Right renal cortex interstitium (tissue), 3 donors: ENCODE measurements at places on chromosomes 5 and 9. TPM values are rescaled to one million over a fixed set of nuclear protein-coding genes. Genes with fewer than 3 reads are reported as not detected.

DNA sequence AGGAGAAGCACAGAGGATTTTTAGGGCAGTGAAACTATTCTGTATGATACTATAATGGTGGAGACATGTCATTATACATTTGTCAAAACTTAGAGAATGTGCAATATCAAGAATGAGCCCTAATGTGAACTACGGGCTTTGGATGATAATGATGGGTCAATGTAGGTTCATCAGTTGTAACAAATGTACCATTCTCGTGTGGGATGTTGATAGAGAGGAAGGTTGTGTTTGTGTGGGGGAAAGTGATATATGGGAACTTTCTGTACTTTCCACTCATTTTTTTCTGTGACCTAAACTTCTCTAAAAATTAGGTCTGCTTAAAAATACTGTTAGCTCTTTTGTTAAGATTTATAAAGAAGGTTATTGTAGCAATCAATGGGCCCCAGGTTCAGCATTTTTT, 138.9 kb downstream of the SPATA31D1 start:
- no peak for DNase-seq

DNA sequence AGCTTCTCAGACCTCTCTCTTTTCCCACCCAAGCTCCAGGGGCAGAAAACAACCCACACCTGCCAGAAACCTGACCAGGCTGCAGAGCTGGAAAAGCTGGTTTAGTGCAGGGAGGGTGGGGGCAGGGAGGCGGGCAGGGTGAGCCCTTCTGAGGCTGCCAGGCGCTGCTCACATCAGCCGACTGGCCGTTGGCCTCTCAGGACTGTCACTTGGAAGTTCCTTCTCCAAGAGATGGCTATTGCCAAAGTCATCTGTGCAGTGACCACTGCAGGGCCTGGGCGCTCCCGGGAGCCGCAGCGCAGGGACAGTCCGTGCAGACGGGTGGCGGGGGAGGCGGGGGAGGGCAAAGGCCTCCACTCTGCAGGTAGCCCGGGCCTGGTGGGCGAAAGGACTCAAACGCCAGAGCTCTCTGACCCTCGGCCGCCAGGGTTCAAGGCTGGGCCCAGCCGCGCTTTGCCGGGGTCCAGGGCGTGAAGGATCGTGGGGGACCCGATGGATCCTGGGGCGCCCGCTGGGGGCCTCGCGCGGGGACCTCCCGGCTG, 205.0 kb upstream of the IER5L start:
- DNase-seq: no peak

The EPB41L4A gene
- polyA plus RNA-seq: 23.0 TPM

- DNase-seq: no peak
Observed at GRCh38 chr5:36928947-36929346, 52.4 kb downstream of the NIPBL start.

The PRUNE2 gene
- polyA plus RNA-seq: 12.7 TPM

GRCh38 chr9:90285946-90286345, 356.7 kb downstream of the DIRAS2 start:
- no peak for DNase-seq

- no peak for DNase-seq
Observed at GRCh38 chr5:76617675-76618074, 5.5 kb downstream of the F2RL2 start.

DNA sequence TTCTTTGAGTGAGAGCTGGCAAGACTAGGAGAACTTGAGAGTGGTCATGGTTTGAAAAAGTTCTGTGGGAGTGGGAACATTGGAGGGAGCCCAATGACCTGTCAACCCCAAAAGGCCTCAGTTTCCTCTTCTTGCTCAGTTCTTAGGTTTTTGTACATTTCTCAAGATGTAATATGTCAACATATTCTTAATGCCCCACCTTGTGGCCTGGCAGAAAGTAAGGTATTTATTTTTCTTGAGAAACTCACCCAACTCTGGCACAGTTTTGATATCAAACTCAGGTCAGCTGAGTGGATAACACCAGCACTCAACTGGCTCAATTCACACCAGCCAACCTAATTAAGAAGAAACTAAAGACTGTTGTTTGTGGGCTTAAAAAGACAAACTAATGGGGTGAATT, 123.0 kb upstream of the SLC27A6 start:
- DNase-seq: no peak

DNA sequence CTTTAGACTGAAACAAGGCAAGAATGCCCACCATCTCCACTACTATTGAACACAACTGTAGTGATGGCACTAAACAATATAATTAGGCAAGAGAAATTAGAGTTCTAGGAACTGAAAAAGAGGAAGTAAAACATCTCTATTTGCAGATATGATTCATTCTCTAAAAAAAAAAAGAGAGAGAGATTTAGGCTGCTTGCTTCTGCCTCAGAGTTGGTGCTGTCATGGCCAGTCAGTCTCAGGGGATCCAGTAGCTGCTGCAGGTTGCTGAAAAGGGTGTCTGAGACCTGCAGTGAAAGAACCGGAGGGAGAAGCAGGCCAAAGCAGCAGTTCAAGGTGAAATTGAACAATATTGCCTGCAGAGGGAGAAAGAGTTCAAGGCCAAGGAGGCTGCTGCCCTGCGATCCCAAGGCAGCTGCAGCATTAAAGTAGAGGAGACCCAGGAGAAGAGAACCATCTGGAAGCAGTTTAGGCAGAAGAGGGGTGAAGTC, 72.5 kb downstream of the AP3B1 start:
- no peak for DNase-seq

- DNase-seq: no peak
Observed at GRCh38 chr5:172859966-172860365, 25.9 kb downstream of the ERGIC1 start.

The CD72 gene
- 2.1 TPM for polyA plus RNA-seq

DNA sequence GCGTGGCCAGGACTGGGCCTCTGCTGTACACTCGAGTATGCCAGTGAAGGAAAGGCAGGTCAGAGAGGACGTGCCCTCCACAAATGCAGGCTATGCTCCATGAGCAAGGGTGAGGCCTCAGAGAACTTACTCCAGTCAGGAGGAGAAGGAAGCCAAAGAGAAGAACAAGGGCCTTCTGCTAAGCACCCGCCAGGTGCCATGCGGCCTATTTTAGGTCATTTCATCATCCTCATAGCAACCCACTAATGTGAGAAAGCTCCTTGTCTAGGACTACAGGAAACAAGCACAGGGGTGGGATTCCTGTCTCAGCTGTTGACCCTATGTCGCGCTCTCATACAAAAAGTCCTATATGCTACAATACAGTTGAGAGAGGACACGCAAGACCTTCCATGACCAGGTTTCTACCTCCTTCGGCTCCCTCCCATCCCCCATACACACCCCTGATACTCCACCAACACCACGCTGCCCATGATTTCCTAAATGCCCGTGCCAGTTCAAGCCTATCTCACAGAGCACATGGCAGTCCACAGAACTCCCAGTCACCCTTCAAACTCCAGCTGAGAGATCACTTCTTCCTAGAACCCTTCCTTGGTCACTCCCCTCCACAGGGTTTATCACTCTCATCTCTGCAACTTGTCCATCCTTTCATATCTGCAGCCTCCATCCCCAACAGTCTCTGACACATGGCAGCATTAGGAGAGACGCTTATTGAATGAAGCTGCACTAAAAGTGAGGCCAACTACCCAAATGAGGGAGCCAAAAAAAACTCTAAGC, 26.8 kb downstream of the PSMB7 start:
- DNase-seq: no peak

The PCDHB12 gene
- 4.7 TPM for polyA plus RNA-seq

The CD180 gene
- 0.78 TPM for polyA plus RNA-seq

The HABP4 gene
- 19.0 TPM for polyA plus RNA-seq

DNA sequence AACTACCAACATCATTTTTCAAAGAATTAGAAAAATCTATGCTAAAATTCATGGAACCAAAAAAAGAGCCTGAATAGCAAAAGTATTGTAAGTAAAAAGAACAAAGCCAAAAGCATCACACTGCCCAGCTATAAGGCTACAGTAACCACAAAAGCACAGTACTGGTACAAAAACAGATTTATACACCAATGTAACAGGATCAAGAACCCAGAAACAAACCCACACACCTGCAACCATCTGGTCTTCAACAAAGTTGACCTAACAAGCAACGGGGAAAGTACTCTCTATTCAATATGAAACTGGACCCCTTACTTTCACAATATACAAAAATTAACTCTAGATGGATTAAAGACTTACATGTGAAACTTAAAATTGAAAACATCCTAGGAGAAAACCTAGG, 94.2 kb upstream of the TARS1 start:
- no peak for DNase-seq

DNA sequence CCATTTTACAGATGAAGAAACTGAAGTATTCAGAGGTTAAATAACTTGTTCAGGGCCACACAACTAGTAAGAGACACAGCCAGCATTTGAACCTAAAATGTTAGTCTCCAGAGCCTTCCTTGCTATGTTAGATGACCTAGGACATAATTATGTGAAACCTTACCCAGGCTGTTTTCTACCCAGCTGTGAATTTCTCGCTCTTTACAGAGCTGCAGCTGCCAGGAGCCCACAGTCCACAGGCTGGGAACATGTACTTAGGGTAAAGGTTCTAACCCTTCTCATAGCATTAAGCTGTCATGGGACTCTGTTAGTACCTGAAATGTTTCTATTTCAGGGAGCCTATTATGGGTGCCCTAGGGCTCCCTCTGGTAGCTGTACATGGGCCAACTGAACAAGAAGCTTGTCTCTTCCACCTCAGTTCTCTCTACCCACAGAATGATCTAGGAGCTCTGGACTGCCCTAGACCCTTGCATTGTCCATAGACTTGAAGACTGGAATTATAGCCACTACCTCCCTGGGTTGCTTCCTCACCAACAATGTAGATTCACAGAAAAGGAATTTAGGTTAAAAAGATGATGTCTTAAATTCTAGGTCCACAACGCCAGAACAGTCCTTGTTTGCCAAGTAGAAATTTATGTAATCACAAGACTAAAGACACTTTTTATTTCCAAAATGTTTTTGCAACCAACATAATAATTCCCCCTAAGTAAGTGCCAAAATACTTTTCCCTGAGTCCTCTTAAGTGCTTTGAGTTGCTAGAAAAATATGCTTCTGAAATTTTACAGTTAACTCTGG, 262.9 kb downstream of the PIK3R1 start:
- no peak for DNase-seq

GRCh38 chr9:91727316-91727861, 222.6 kb downstream of the ROR2 start:
- peak; percentile 40 for DNase-seq

DNA sequence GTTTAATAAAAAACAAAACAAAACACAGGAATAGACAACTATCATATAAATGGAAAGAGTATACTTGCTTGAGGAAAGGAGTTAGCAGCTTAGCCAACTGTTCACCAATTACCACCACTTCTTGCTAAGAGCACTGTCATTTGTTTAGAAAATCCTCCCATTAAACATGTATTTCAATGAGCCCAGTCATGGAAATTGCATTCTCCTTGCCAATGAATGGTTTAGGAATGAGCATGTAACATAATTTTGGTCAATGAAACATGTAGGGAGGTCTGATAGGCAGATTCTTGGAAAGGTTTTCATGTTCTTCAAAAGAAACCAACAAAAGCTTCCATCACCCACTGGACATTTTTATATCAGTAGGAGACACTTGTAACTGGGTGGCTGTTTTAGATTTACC, 502.8 kb upstream of the PAPPA start:
- no peak for DNase-seq

GRCh38 chr5:10666531-10667299, 94.3 kb downstream of the DAP start:
- no peak for DNase-seq

DNA sequence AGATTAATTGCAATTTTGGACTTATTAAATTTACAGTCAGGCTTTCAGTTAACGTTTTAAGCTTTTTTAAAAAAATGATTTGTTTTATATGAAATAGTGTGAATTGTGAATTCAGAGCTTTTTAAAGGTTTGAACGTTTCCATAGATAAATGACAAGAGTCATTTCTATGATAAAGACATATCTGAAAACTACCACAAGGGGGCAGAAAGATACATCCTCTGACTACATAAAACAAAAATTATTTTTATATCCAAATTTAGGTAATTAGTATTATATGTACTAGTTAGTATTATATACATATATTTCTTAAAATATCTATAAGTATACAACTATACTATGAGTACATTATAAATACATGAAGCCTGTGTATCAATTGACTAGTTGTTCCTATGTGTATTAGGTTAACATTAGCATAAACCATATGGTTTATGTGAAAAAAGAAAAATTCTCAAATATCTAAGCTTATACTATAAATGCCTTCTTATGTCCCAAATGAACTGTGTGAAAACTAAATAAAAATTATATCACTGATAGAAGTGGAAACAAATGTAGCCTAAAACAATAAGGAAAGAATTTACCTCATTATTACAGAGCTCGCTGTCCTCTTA, 155.2 kb downstream of the MEF2C start:
- no peak for DNase-seq

DNA sequence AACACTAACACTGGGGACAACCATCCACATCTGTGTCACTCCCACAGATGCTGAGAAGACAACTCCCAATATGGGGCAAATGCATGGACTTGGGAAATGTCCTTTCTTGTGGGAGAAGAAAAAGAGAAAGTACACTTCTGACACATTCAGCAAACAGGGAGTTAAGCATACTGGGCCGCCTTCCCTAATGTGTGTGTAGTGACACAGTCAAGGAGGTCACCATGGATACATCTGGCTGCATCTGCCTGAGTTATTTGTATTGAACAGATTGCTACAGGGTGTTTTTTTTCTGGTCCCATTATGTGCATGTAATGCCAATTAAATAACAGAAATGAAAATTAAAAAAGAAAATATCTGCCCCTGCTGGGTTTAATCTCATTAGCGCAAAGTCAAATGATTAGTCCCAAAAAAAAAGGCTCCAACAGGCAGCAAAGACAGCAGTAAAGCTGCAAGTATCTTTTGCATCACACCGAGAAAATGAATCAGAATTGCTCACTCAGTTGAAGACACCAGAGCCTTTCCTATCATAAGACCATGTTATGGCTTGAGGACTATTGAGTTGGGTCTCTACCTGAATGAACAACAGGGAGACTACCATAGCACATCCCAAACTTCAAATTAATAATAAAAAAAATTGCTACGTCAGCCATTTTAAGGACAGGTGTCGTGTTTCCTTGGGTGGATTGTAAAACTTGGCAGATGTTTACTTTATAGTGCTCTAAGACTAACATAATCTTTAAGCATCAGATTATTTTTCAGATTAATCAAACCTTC, 395.9 kb downstream of the DTWD2 start:
- no peak for DNase-seq

DNA sequence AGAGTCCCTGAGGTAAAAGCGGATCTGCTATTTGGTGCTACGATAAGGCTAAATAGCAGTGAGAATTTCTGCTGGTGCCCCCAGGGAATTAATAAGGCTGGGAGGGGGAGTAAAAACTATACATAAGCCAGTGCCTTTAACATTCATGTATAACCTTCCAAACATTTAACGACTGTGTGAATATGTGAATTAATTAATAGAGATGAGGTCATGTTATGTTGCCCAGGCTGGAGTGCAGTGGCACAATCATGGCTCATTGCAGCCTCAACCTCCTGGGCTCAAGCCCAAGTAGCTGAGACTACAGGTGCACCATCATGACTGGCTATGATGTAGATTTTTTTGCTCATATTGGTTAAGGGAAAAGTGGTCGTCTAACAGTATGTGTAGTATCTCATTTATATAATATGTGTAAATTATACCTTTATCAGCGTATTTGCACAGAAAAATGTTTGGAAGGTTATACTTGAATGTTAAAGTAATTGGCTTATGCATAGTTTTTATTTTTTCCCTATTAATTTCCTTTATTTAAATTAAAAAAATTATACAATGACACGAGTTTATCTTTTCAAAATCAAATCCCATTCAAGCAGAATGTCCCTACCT, 64.6 kb downstream of the EHMT1 start:
- no peak for DNase-seq
